Hematopoietic multipotent progenitor cell treated with erythropoietin and hydrocortisone succinate and interleukin-3 and kit ligand, for 15 days (in vitro differentiated cells): ENCODE measurements at places on chromosomes 11 and 22.
A peak's percentile ranks its signal among the peaks of the same experiment; 100 is the strongest.

GRCh38 chr22:39923696-39924095 is 22.8 kb downstream of the GRAP2 start:
- DNase-seq: no peak

- peak; percentile 65 for DNase-seq
Observed at GRCh38 chr11:10742460-10743208, 8.4 kb upstream of the CTR9 start.

DNA sequence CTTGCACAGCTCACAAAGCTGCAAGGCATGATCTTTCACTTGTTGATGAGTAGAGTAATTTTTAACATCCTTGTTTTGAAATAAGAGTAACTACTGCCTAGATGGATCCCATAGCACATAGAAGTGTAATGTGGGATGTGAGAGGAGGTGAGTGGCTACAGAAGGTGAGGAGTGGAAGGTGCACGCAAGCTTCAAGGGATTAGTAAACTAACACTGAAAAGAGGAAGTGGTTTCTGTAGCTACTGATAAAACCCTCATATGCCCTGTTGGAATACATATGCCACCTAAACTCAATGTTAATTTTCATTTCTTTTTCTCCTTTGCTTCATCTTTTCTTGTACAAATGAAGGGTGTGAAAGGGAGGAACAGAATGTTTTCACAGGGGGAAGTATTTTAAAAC is 22.0 kb upstream of the CTSC start:
- peak; percentile 7 for DNase-seq

DNA sequence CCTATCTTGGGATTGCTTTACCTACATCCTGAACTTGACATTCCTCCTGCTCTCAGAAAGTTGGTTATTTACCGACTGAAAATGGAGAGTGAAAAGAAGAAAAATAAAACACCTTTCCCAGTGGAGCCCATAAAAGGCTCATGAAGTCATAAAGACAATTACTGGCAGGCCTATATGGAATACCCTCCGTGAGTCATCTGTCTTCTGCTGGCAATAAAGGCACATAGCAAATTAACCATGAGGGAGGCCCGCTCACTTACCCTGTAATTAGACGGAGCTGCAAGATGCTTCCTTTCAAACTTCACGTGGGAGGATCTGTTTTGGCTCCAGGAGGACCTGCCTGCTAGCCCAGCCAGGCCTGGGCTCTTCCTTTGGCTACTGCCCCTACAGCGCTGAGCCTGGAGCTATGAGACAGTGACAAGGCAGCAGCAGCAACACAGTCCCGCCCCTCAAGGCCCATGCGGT is 540.4 kb downstream of the BUD13 start:
- DNase-seq: no peak

- no peak for DNase-seq
Observed at GRCh38 chr11:17528906-17529843, 15.0 kb downstream of the USH1C start.

DNA sequence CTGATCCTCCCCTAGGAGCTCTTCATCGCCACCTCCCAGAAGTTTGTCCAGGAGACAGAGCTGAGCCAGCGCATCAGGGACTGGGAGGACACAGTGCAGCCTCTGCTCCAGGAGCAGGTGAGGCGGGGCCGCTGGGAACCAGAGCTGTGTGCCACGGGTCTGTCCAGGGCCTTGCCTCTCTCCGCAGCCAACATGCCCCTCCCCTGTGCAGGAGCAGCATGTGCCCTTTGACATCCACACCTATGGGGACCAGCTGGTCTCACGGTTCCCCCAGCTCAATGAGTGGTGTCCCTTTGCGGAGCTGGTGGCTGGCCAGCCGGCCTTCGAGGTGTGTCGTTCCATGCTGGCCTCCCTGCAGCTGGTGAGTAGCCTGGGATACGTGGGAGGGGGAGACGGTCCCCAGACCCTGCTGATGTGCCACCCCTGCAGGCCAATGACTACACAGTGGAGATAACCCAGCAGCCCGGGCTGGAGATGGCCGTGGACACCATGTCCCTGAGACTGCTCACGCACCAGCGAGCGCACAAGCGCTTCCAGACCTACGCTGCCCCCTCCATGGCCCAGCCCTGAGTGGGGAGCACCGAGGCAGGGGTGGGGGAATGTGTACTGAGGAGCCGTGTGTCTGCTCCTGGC is 2.5 kb downstream of the SCO2 start:
- no peak for DNase-seq

- no peak for DNase-seq
Observed at GRCh38 chr22:17896586-17896985, 122.3 kb upstream of the BID start.

DNA sequence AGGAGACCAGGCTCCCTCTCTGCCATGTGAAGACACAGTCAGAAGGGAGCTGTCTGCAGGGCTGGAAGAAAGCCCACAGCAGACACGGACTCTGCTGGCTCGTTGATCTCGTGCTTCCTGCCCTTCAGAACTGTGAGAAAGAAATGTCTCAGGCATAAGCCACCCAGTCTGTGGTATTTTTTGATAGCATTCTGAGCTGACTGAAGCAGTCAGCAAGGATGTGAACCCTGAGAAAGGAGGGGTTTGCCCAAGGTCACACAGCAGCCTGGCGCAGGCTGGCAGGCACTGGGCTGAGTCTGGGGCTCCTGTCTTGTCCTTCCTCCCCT is 255.1 kb upstream of the B3GAT1 start:
- DNase-seq: no peak

- no peak for DNase-seq
Observed at GRCh38 chr11:96713301-96713700, 323.5 kb downstream of the JRKL start.
